ENCODE measurements at places on chromosomes 2 and 18. TPM values are rescaled to one million over a fixed set of nuclear protein-coding genes. Genes with fewer than 3 reads are reported as not detected.

GRCh38 chr2:161076936-161077335 lies 83.3 kb upstream of the TANK start:
- DNase-seq = no peak

DNA sequence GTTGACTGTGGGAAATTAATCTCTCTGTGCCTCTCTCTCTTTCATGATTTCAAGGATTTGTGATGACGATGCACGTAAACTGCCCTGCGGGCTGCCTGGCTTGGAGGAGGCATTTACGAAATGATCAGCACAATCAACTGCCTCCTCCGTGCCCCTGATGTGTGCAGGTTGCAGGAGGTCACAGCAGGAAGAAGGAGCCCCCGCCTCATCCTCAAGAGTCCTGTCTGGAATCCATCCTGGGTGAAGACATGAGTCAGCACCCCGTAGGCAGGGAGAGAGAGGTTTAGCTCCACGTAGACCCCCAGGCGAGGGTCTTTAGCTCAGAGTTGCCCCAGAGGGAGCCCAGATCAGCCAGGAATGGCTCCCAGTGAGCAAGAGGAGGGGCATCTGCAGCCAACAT lies 17.1 kb upstream of the TEX51 start:
- no peak for DNase-seq

GRCh38 chr18:22084547-22084946 lies 84.8 kb upstream of the GATA6 start:
- no peak for DNase-seq

- no peak for DNase-seq
These were observed 197.5 kb upstream of the COL3A1 start for GRCh38 chr2:188776634-188777033.

DNA sequence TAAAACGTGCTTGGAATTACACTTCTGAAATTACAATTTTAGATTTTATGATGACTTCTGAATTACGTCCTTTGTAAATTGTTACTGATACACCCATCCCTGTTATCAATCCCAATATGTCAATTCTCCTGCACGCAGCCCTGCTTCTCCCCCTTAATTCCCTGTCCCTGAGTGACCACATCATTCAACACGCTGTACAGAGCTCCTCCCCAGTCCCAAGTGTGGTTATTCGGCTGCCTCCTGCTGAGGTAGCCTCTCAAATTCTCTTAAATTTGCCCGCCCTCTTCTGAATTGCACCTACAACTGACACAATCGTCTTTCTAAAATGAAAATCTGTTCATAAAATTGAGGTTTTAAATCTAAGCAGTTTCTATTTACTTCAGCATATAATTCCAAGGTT lies 10.1 kb downstream of the SERPINB8 start:
- no peak for DNase-seq

The GAD1 gene
- polyA plus RNA-seq = 0.83 TPM

The FAM237A gene
- polyA plus RNA-seq = not detected

The RIF1 gene
- polyA plus RNA-seq = 110 TPM

The LIMS3 gene
- 6.0 TPM for polyA plus RNA-seq
